ENCODE measurements at places on chromosomes 6 and 20.

- DNase-seq, result no peak
These were observed 5.4 kb upstream of the ZNFX1 start for GRCh38 chr20:49283176-49283702.

DNA sequence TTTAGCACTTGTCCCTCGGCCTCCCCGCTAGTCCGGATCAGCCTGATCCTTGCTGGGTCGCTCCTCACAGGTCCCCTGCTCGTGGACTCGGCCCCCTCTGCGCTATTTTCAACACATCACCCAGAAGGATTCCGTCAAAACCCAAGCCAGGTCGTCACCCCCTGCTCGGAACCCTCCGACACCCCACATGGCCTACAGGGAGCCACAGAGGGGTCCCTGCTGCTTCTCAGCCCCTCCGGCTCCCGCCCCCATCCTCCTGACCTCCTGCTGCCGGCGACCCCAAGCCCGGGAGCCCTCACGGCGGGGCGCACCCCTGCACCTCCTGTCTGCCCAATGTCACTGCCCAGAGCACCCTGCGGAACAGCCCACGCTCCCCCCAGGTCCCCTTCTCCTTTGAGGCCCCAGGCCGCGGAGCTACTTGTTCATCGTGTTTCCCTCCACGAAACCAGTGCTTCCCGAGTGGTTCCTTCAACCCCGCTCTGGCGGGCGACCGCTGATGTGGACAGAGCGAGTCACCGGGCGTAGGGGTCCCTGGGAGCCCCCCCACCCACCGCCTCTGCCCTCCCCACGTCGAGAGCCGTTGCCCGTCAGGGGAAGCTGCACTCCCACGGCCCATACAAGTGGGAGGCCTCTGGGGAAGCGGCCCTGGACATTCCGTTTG is 638 bp upstream of the MYL9 start:
- DNase-seq, result no peak

GRCh38 chr20:1805161-1805581 is 90.0 kb upstream of the SIRPA start:
- no peak for DNase-seq

DNA sequence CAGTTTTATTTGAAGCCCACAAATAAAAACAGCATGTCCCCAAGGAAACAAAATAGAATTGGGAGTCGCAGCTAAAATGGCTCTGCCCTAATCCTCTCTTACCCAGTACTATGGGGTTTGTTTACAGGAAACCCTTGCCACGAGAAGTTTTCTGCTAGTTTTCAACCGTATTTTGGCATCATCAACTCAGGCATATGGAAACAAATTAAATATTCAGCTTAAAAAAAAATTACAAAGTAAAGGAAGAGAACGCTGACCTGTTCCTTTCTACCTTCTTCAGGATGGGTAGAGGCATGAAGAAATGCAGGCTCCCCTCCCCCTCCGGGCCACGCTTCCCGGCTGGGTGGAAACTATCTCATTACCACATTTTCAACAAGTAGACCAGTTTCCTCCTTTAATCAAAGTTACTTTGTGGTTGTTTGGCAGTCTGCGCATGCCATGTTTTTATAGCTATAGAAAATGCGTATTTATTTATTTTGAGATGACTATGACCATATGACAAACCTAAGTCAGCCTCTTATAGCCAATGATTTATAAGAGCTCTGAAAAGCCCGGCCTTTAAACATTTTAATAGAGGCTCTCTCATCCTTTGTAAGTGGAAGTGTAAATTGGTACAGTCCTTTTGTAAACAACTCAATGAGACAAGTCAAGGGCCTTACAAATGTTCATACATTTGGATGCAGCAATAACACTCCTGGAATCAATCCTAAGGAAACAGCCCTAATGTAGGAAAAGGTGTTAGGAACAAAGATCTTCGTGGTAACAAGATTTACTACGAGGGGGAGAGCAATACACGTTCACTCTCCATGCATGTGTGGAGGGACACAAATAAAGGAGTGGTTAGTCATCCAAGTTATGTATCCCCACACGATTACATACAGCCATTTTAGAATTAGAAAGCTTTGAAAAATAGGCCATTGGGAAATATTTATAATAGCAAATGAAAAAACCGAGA is 16.1 kb upstream of the ZNF217 start:
- no peak for DNase-seq

DNA sequence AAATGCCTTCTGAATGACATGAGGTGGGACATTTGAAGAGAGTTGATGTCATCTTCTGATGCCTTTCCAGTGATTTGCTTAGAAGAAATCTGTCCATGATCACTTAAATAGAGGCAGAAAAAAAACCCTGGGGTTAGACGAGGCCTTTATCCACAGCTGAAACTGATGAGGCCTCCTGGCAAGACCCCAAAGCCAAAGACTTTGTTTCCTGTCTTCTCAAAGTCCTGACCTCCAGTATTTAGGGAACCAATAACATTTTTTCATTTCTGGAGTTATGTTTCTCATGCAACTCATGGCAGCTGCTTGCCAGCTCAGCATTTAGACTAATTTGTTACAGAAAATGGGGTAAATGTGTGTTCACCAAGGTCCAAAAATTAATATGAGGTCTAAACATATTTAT is 248.0 kb upstream of the PRDM1 start:
- DNase-seq, result no peak

- DNase-seq, result no peak
These were observed 582.4 kb downstream of the PHF3 start for GRCh38 chr6:64217721-64218620.

- DNase-seq, result no peak
These were observed 194.4 kb downstream of the FOXA2 start for GRCh38 chr20:22389836-22390542.

- no peak for DNase-seq
These were observed at the start of gene KIAA0408 for GRCh38 chr6:127459231-127459641. Gene KIAA0408, minus strand, starts transcription at chr6:127459389. Its CDS starts 5,408 bp downstream, at chr6:127453981.

DNA sequence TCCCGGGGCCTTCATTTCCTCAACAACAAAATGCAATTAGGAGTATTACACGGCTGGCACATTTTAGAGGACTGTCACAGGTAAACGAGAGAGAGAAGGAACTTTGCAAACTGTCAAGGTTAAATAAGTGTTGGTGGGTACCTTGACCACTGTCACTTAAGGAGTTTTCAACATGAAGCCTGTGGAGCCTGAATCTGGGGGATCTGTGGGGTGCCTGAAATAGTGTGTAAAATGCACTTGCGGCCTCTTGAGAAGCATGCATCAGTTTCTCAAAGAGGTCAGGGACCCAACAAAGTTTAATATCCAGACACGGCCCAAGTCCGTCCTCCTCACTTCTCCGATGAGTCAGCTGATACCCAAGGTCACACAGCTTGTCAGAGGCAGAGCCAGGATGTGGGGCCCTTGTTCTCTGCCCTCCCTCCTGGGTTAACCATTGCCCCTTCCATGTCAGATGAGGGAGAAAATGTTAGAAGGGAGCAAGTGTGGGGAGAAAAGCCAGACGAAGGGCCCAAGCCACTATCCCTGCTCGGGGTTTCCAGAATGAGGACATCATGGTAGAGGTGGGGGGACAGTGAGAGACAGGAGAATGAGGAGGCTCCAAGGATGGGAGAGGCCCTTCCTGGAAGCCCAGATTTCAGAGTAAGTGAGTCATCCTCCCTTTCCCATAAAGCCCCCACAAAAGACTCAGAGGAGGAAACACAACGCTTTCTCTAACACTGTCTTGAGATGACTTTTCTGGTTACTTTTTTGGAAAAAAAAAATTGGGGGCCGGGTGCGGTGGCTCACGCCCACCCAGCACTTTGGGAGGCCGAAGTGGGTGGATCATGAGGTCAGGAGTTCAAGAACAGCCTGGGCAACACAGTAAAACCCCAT is 42.2 kb downstream of the C6orf132 start:
- no peak for DNase-seq

GRCh38 chr6:4402477-4402976 is 267.2 kb upstream of the ECI2 start:
- no peak for DNase-seq

GRCh38 chr6:7431313-7431673 is 41.7 kb downstream of the RIOK1 start:
- no peak for DNase-seq

- no peak for DNase-seq
These were observed 61.2 kb upstream of the HBS1L start for GRCh38 chr6:135115834-135116233.

DNA sequence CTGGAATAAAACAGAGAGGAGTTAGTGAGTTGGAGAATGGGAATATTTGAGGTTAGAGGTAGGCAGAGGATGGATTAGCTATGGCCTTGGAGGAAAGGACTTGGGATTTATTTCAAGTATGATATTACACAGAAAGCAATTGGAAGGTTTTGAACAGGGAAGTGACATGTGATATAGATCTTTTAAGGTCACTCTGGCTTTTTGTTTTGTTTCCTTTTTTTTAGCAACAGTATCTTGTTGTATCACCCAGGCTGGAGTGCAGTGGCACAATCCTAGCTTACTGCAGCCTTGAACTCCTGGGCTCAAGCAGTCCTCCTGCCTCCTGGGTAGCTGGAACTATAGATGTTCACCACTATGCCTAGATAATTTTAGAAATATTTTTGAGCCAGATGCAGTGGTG is 190.3 kb downstream of the UTRN start:
- DNase-seq, result no peak

- DNase-seq, result no peak
These were observed 85.5 kb upstream of the NT5E start for GRCh38 chr6:85364344-85364743.

DNA sequence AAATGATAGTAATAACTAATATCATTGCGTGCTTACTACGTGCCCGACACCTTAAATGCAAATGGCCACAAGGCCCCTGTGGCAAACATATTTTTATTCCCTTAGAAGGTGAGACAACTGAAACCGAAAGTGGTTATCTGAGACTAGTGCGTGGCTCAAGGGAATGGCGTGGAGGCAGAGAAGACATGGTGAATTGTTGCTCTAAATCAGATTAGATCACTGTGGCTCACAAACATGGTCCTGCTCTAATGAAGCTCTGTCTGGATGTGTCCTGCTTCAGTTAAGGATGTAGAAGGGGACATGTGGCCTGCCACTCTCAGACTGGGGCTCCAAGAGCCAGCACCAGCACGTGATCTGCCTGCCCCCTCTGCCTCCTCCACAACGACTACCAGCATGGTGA is 124.2 kb upstream of the GMDS start:
- no peak for DNase-seq

DNA sequence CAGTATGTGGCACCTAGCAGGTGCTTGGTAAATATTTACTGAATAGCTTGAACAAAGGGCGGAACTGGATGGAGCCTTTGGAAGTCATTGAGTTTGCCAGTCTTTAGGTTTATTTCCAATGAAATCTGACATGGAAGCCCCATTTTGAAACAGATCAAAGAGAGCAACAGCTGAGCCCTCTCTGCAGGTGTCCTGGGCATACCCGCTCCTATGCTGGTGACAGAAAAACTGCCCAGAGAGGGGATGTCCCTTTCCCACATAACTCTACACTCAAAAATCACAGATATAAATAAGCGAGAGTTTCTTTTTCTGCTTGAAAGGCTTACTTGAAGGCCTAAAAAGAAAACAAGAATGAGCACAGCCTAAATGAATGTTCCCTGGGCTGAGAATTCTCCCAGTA is 53.0 kb upstream of the RALY start:
- no peak for DNase-seq

DNA sequence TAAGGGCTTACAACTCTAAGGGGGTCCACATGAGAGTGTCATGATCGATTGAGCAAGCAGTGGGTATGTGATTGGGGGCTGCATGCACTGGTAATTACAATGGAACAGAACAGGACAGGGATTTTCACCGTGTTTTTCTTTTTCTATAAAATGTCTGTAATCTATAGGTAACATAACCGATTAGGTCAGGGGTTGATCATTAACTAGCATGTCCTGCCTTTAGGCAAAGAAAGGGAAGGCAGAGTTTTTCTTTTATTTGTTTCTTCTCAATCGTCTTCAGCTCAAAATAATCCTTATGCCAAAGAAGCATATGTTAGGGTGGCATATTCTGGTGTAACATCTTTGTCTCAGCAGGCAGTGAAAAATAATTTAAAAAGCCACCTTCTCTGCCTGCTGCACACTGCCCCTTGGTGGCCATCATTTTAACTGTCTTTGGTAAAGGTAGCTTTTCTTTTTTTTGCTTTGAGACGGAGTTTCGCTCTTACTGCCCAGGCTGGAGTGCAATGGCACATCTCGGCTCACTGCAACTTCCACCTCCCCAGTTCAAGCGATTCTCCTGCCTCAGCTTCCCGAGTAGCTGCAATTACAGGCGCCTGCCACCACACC is 9.7 kb upstream of the CEP43 start:
- DNase-seq, result no peak

GRCh38 chr6:116662202-116662601 is 6.4 kb downstream of the ZUP1 start:
- no peak for DNase-seq

DNA sequence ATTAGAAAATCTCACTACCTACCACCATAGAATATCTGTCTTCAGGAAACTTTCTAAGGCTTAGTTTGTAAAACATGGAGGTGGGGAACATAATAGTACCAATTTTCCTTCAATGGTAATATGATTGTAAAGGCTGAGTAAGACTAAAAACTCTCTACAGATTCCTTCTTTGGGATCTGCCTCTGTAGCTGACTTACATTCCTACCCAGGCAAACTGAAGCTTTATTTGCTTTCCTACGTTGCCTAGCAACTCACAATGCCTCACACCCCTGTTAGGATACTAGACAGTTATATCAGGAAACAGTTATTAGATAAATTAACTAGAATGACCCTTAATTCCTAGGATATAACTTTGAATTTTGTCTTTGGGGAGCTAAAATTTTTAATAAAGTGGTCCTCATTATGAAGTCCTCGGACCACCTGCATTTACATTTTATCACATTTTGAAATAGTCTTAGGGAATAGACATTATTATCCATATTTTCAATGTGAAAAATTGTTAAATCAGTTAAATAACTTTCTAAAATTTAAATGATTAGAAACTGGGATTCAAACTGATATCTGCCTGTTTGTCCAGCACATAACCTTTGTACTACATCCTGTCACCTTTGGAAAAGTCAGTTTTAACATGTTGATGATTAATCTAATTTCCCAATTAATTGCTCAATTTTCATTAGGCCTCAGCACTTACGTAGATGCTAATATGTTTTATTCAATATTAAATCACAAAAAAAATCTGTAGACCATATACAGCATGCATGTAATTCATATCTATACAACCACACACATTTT is 591.4 kb downstream of the RNF144B start:
- DNase-seq, result no peak

- no peak for DNase-seq
These were observed 14.7 kb downstream of the FOXF2 start for GRCh38 chr6:1403851-1404712.

GRCh38 chr20:8757146-8757545 is 311.7 kb upstream of the PLCB4 start:
- no peak for DNase-seq
